ENCODE measurements at places on chromosomes 11 and 22.

DNA sequence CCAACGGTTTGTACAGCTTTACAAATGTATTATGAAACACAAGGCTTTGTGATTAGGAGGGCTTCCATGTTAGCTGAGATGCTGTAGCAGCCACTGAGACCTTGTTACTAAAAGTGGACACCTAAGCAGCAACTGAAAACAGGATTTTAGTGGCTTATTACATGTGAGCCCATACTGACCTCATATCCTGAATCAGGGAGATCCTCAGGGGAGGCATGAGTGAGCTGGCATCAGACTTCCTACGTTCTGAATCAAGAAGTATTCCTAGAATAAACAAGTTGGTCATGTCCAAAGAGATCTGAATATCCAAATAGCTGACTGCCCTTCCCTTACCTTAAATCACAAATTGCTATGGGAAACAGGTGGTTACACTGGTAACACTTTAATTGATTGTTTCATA is 59.1 kb upstream of the SCUBE2 start:
- no peak for DNase-seq

DNA sequence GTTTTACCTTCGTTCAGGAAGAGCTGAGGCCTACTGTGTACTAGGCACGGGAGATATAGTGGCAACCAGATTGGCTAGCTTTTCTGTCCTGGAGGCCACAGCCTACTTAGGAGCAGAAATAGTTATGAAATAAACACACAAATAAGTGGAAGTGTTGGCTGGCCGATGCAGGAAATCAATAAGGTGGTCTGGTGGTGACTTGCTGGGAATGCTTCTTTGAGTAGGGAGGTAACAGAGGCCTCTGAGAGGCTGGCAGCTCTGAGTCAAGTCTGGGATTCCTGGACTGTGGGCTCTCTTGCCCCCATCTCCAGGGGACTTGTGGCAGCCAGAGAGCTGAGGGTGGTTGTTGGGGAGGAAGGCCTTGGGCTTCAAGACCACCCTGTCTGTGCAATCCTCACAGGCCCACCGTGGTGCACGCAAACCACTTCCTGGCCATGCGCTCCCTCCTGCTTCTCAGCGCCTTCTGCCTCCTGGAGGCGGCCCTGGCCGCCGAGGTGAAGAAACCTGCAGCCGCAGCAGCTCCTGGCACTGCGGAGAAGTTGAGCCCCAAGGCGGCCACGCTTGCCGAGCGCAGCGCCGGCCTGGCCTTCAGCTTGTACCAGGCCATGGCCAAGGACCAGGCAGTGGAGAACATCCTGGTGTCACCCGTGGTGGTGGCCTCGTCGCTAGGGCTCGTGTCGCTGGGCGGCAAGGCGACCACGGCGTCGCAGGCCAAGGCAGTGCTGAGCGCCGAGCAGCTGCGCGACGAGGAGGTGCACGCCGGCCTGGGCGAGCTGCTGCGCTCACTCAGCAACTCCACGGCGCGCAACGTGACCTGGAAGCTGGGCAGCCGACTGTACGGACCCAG is 4.1 kb downstream of the SERPINH1 start:
- DNase-seq: no peak

GRCh38 chr22:45574069-45574703 is 71.5 kb downstream of the FBLN1 start:
- no peak for DNase-seq

GRCh38 chr11:58134151-58134550 is 8.8 kb upstream of the OR9I1 start:
- DNase-seq: no peak

GRCh38 chr11:1300569-1301187 is 8.8 kb downstream of the TOLLIP start:
- no peak for DNase-seq

- DNase-seq: no peak
These were observed 31.9 kb downstream of the FLI1 start for GRCh38 chr11:128725630-128726319.

DNA sequence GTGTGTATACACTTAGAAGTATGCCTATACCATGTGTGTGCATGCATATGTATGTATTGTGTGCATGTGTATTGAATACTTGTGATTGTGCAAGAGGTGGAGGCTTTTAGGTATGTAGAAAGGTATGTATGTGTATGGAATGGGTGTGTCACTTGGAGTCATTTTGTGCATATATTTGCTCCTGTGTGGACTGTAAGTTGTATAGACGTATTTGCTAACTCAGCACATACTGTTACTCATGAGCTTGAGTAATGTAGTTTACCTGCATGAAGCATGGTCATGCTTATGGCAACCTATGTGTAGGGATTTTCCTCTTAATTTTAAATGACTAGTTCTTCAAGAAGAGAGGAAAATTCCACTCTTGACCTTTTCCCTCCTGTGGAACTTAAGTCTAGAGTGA is 507.6 kb upstream of the LARGE1 start:
- DNase-seq: no peak

GRCh38 chr22:33409079-33409478 is 350.9 kb upstream of the SYN3 start:
- DNase-seq: no peak

DNA sequence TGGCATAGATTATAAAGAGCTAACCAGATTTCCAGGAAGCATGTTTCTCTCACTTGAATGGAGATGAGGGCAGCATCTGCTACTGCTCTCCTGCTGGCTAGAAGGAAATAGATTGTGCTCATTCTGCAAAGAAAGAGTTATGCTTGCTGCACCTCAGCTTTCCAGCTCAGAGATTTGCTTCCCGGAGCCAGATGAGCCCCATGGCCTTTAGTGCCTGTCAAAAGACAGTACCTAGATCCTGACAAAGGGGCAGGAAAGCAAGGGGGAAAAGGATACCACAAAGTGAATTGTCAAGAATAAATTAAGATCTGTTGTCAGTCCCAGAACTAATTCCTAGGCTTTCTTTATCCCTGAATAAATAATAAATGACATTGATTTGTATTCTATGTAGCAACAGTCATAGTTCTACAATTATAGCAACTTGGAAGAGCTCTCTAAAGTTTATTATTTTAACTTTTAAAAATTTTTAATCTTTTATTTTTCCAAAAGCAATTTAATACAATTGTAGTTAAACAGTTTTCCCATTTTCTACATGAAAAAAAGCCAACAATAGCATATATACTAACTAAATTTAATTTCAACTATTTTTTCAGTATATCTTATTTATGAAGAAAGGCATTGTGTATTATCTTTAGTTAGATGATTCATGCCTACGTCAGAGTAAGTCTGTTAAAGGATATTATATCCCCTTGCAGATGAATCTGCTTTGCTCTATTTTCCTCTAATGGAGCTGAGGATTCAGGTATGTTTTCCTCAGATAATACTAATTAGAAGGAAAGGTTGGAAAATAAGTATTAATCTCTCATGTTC is 306.1 kb upstream of the DDI1 start:
- DNase-seq: no peak

DNA sequence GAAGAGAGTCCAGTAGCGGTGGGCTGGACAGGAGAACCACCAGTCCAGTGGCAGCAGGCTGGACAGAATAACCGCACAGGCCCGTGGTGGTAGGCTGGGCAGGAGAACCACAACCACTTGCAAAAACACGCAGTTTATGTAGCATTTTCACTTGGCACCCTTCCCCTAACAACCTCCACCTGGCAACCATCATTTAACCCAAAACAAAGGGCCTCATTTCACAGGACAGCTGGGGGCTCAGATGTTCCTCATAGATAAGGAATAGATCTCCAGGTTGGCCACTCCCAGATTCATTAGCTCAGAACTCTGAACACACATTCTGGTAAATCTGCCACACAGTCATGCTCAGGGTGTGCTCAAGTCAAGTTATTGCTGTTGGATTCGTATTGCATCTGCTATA is 41.2 kb downstream of the SYTL2 start:
- no peak for DNase-seq

- no peak for DNase-seq
These were observed 52.4 kb upstream of the CD5 start for GRCh38 chr11:61049859-61050258.

DNA sequence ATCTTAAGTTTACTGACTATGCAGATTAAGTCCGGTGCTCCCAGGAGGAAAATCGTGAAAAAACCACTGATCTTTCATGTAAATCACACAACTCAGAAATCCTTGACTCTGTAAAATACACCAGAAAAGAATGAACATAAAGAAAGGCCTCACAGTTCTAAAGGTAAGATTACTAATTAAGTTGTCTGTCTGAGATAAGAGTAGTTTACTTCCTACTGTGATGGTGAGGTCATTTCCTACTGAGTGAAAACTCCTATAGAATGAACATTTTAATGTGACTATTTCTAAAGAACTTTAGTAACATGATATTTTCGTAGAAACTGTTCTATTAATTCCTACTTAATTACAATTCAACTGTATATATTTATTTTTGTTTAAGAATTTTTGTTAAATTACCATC is 774.4 kb upstream of the CHORDC1 start:
- DNase-seq: no peak

- DNase-seq: no peak
These were observed 2.7 kb downstream of the CDC42BPG start for GRCh38 chr11:64841592-64842365.

DNA sequence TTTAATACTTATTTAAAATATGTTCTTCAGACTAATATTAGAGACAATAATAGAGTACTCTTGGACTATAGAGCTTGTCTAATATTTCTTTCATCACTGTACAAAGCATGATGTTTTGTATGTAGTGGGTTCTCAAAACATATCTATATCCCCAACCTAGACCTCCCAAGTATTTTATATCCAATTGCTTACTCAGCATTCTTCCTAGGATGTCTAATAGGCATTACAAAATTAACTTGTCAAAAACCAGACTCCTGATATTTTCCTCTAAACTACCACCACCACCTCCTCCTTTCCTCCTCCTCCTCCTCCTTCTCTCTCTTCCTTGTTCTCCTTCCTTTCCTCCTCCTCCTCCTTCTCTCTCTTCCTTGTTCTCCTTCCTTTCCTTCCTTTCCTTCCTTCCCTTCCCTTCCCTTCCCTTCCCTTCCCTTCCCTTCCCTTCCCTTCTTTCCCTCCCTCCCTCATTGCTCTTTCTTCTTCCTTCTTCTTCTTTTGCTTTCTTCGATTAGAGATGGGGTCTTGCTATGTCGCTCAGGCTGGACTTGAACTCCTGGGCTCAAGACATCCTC is 21.3 kb downstream of the BCO2 start:
- DNase-seq: no peak

GRCh38 chr11:57373146-57373545 is 7.8 kb downstream of the PRG3 start:
- no peak for DNase-seq

GRCh38 chr11:120137187-120137610 is 714 bp downstream of the TRIM29 start:
- DNase-seq: no peak

GRCh38 chr11:120950880-120951279 is 73.0 kb upstream of the TBCEL start:
- no peak for DNase-seq

- no peak for DNase-seq
These were observed 613.5 kb upstream of the CCDC179 start for GRCh38 chr11:23473782-23474181.

DNA sequence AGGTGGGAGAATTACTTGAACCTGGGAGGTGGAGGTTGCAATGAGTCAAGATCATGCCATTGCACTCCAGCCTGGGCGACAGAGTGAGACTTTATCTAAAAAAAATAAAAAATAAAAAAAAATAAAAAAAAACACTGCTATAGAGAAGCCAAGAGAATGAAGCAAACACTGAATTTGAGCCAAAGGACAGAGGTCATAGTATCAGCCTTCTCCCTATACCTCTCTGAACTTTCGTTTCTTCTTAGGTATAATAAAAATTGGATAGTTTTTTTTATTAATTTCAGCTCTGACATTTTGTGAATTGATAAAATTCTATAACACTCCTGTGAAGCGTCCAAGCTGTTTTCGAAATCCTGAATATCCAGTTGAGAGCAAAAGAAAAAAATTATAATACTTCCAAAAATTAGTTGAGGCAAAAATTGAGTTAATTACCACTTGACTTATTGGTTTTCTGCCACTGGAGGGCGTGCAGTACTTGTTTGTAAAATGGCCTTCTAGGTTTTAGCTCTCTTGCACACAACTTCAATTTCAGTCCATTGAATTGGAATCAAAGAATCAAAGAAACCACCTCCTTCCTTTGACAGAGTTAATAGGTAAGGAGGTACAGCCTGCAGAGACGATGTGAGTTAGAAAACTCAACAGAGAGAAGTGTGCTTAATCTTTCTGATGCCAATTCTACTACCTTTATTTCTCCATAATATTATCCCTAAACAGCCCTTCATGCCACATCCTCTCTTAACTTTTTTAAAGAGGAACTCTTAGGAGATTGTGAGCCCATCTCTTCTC is 143.2 kb downstream of the BBOX1 start:
- DNase-seq: no peak

DNA sequence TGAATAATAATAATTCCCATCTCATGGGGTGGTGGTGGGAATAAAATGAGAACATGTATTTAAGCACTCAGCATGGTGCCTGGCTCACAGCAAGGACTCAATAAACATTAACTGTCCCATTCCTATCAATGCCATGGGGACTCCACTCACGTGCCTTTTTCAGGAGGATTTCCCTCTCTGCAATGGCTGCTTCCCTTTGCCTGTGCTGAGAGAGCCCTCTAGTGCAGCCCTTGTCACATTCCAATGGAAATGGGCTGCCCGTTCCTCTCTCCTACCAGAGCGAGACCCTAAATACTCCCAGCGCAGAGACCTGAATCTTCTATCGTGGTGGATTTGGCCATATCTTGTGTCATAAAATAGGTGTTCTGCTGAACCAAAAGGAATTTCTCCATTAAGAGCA is 621.5 kb upstream of the B3GAT1 start:
- no peak for DNase-seq

DNA sequence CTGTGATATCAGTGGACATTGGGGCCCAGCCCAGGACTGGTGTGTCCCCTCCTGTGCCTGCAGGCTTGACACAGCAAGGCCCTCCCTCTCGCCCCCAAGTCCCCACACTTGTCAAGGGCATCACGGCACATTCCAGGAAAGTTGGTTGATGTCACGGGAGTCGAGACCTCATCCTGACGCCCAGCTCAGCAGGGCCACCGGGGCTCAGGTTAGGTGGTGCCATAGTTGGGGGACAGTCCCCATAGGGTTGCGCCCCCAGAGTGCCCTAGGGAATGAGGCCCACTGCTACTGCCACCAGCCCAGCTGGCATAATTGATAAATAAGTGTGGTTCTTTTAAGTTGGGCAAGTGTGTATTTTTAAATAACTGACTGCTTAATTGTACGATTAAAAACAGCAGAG is 28.3 kb upstream of the GRAMD4 start:
- DNase-seq: no peak

GRCh38 chr11:69821511-69822040 is 2.4 kb upstream of the FGF3 start:
- no peak for DNase-seq

GRCh38 chr11:75380716-75381420 is 18.4 kb upstream of the RPS3 start:
- DNase-seq: no peak

DNA sequence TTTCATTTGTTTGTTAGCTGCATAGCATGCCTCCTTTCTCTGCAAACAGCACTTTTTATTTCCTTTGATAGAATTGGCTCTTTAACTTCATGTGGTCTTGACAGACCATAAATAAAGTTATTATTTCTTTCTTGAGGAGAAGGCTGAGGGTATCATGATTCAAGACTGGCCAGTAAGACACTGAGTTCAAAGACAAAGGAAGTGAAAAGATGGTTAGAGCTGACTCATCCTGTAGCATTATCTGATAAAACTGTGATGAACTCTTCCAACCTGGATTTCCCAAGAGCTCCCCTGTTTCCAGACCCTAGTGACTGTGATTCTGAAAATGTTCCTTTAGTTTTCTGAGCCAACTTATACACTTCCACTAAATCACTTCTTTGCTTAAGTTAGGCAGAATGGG is 179.3 kb upstream of the FAT3 start:
- no peak for DNase-seq

All from stimulated activated CD4-positive, alpha-beta T cell treated with anti-CD3 and anti-CD28 coated beads, Interleukin-1b, Interleukin-23, amount 100 ng/mL, for 4 hours (primary cell).